Hematopoietic multipotent progenitor cell treated with erythropoietin and hydrocortisone succinate and interleukin-3 and kit ligand, for 6 days (in vitro differentiated cells): ENCODE measurements at places on chromosomes 16 and 17.

GRCh38 chr17:78132084-78132676, 1.6 kb downstream of the TMC8 start:
- DNase-seq, result peak; percentile 72

DNA sequence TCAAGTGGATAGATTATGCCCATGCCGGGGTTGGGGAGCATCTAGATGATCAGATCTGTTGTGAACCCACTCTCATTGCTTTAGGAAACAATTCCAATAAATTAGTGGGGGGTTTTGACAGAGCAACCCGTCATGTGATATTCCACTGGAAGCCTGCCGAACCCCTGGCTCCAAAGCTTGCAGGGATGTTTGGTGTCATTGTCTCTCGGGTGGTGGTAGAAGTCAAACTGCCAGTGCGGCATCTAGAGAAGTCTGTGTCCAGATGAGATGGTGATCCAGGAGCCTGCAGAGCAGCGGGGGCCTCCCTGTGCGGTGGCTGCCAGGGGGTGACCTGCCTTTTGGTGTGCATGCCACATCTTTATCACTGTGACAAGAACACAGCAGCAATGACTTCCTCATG, 91.7 kb downstream of the SHISA6 start:
- DNase-seq, result no peak

DNA sequence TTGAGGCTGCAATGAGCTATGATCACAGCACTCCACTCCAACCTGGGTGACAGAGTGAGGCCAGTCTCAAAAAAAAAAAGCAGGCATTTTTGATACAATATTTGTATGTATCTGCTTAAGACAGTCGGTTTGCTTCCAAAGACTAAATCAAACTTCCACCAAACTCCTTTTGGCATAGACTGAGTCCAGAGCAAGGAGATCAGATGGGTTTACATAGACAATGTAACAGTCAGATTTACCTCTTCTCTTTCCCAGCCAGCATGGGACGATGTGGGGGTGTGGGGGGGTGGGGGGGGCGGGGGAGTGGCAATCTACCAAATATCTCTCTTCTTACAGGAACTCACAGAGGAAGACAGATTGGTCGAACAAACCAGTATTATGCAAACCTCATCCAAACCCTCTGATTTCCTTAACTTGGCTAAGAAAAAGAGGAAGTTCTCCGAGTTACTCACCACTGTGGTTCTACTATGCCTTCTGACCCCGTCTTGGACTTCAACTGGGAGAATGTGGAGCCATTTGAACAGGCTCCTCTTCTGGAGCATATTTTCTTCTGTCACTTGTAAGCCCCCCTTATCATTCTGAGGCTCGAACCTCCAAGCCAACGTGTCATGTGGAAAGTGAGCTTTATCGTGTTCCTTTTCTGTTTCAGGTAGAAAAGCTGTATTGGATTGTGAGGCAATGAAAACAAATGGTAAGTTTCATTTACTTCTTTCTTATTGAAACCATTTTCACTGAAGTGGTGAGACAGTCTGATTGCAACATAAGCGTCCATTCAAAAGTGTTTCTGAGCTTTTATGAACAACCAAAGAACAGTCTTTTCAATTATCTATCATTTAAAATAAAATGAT, at the start of gene MILR1:
TSS of gene MILR1 (plus strand) at position 451 of the 848 bp plus-strand sequence. CDS start at position 505, 54 bp downstream.
- DNase-seq, result peak; percentile 92

- DNase-seq, result no peak
Measured at GRCh38 chr16:27776556-27777225, 226.7 kb downstream of the KATNIP start.

- peak; percentile 82 for DNase-seq
Measured at GRCh38 chr17:31216031-31216751, 80.8 kb downstream of the OMG start.

DNA sequence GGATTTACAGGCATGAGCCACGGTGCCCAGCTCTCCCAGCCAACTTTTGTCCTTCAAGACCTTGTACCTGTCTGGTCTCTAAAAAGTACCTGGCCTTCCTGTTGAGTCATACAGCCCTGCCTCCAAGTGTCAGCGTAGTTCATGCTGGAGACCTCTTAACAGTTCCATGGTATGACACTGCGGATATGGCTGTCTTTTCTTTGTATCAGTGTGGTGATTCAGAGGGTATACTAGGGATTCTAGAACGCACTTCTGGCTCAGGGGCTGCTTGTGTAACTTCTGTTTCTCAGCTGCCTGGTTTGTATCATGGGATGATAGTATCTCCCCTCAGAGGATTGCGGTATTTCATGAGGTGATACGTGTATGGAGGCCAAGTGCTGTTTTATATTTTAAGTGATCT, 2.0 kb upstream of the TMEM11 start:
- DNase-seq, result peak; percentile 67

DNA sequence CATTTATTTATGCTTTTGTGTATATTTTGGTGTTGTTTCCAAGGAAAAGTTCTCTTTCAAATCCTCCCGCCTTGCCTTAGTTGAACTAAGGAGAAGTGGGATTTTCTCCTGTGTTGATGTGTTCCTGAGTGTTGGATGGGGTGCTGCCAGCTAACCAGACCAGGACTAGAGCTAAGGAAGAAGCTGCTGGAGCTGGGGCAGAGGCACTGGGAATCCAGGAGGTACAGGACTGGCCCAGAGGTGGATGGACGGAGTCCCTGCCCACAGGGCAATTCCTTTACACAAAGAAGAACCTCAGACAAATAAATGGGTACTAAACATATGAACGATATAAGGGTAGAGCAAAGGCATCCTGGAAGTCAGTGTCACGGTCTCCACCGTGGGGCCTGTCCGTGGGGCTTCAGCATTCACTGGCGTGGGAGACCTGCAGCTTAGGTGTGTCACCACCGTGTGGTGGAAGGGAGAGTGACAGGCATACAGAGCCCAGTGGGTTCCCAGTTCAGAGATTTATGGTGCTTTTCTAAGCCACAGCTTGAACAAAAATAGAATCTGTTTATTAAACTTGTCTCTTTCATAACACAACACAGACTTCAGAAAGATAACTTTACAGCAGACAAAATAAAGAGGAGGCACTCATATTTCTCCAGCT, 270.7 kb downstream of the NTN1 start:
- peak; percentile 62 for DNase-seq

DNA sequence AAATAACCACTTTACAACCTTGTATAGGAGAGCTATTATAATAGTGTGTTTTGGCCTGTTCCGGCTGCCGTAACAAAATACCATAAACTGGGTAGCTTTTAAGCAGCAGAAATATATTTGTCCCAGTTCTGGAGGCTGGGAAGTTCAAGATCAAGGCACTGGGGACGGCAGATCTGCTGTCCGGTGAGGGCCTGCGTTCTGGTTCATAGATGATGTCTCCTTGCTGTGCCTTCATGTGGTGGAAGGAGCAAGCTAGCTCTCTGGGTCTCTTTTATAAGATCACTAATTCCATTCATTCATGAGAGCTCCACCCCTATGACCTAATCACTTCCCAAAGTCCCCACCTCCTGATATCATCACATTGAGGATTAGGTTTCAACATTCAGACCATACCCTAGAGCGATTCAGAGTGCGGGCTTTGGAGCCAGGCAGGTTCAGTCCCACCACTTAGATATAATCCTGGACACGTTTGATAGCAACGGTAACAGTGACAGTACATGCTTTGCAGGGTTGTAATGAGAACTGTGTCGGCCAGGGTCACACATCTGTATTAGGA, 76.2 kb upstream of the ZFHX3 start:
- no peak for DNase-seq

DNA sequence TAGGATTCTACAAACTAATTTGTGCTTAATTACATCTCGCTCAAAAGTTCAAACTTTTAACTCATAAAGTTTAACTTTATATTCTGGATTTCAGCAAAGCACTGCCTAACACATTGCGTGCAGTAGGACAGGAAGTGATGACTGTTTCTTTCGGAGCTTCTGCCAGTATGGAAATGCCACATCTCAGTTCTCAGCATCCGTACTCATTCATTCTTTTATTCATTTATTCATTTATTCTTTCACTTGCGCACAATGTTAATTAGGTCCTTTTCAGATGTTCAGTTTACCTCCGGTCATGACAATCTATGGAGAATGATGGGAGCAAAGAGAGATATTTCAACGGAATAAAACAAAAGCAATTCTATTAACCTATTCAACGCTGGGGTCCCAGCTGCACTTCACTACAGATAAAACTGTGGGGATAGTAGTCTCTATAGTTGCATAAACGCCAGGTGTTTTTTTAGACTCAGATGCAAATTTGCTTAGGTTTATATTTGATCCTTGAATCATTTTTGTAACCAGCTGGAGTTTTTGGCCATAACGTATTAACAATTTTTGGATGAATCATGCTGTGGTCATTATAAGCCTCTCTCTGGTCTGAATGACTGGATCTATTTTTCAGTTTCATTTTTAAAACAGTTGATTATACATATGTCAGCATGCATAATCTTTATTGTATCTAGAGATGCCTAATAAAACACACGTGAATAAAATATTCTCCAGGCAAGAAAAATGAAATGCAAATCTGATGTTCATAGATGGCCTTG, 143.9 kb downstream of the KCNJ2 start:
- DNase-seq, result no peak

GRCh38 chr16:79723583-79724168, 123.1 kb upstream of the MAF start:
- DNase-seq, result no peak

GRCh38 chr16:30528799-30529457, 2.6 kb upstream of the ZNF768 start:
- peak; percentile 68 for DNase-seq

- no peak for DNase-seq
Measured at GRCh38 chr16:15648135-15648730, 1.8 kb upstream of the NDE1 start.

DNA sequence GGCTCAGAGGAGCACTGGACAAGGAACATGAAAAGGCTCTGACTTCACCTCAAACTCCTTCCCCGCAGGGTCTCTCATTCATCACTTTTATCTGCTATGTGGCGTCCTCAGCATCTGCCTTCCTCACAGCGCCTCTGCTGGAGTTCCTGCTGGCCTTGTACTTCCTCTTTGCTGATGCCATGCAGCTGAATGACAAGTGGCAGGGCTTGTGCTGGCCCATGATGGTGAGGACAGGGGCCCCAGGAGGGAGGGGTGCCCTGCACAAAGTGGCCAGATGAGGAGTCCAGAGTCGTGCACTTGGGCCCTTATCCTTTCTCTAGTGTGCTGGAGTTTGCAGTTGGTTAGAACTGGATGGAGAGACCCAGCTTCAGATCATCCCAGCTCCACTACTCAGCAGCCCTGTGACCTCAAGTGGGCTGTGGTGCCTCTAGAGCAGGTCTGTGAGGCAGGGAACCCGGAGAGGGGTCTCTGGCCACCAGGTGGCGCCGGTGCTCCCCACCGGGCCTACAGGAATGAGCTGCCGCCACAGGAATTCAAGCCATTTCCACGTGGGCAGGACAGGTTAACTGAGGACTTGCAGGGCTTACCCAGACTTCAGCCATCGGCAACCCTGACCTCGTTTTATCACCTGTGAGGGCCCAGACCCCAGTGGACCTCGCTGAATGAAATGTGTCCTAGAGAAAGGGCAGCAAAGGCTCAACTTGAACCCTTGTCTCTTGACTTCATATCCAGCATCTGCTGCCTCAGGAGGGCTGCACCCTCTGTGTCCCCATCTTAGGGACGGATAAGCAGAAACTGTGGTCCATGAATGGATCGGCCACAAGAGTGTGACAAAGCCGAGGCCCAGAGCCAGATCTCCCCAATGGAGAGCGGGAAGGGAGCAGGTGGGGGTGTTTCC, 4.0 kb downstream of the CMTM3 start:
- peak; percentile 89 for DNase-seq

GRCh38 chr16:13606804-13607203, 313.1 kb upstream of the ERCC4 start:
- no peak for DNase-seq

- no peak for DNase-seq
Measured at GRCh38 chr17:3974980-3975379, 10.7 kb upstream of the ATP2A3 start.

DNA sequence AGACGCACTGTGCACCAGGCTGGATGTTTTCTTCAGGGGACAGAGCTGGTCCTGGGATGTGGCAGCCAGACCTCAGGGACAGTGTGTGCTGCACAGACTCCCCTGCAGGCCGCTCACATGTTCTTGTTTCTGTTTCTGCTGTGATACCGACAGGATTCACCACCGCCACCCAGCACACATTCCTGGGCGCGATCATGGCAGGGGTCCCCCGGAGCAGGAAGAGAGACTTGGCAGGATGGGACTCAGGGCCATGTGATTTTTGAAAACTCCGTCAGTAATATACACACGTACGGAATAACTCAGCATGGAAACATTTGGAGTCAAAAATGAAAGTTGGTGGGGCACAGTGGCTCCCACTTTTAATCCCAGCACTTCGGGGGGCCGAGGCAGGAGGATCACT, 79.0 kb downstream of the HAPSTR1 start:
- DNase-seq, result no peak

- DNase-seq, result no peak
Measured at GRCh38 chr17:73698966-73699365, 54.7 kb upstream of the SDK2 start.

- DNase-seq, result peak; percentile 76
Measured at GRCh38 chr16:87635541-87636049, 33.3 kb downstream of the JPH3 start.

DNA sequence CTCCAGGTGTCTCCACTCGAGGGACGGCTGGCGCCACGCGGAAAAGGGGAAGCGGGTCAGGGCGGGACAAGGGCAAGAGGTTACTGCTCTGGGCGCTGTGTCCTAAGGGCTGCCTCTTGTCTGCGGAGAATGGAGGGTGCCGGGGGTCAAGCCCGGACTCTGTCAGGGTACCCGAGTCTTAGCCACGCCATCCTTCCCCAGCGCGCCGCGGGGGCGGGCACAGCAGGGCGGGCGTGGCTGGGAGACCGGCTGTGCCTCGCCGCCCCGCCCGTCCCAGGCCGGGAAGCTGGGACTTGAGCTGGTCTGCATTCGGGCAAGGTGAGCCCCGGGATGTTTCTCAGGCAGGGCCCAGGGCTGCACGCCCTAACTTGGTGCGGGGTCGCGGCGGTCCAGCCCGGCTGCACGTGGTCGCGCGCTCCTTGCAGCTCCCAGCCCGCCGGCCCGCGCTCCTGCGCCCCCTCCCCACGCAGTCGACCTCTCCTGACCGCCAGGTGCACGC, 6.2 kb upstream of the ACTG1 start:
- no peak for DNase-seq

GRCh38 chr17:21417921-21418320, 41.8 kb downstream of the KCNJ12 start:
- no peak for DNase-seq

- no peak for DNase-seq
Measured at GRCh38 chr16:11450136-11450535, 104.9 kb downstream of the RMI2 start.
